ENCODE measurements at places on chromosomes 12 and 14.

DNA sequence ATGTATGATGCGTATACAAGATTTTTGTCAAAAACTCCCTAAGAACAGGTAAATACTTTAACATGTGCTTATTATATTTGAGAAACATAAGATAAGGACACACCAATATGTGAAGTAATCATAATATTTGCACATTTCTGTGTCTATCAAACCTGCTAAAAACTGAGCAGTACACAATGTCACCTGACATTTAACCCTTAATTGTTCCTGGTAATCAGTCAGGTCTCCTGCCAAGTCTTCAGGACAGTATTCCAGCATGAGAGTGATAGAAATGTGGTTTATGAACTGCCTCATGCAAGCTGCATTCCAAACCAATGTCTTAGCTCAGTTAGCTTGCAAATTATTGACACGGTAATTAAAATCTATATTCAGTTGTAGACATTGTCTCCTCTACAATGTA lies 4.2 kb downstream of the SOX5 start:
- no peak for DNase-seq

DNA sequence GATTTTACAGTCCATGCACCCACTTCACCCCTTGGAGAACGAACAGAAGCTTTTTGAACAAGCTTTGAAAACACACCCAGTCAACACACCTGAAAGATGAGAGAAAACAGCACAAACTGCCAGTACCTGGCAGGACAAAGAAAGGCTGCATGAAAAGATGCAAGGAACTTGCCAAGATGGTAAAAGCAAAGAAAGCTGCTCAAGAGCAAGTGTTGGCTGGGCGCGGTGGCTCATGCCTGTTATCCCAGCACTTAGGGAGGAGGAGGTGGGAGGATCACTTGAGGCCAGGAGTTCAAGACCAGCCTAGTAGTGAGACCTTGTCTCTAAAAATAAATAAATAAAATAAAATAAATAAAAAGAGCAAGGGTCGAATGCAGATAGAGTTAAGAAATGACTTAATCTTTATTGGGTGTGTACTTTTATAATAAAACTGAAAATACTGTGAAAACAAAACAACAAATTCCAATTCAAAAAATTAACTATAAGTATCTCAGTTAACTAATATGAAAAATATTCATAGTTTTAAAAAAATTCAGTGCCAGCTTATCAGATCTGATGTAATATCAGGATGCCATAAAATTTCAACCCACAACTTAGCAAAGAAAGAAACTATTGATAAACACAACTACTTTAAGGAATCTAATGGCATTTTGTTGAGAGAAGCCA lies 59.2 kb downstream of the HECTD4 start:
- DNase-seq: no peak

DNA sequence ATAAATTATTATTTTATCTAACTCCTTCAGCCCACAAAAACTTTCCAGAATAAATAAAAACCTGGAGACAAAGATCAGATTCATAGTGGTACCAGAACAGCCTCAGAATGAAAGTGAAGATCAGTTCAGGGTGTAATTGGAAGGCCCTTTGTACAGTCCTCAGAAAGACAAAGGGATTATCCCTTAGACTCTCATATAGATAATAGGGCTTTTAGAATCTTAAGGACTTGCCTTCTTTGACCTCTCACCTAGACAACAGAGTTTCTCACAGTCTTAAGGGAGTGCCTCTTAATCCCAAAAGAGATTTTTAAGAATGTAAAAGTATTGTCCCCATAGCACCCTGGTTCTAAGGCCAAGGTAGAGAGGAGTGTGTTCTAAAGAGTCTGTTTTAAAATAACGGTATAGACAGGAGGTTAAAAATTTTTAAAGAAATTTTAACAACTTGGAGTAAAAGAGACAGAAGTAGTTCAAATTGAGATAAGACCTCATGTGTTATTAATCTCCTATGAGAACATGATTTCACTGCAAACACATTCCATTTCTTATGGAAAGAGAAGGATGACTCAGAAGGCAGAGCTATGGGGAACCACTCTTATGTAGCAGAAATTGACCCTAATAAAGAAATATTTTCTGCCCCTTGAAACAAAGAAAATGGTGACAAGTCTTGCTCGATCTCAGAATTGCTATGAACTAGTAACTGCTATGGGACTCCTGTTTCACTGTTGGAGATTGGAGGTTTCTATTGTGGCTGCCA lies 24.2 kb upstream of the NOVA1 start:
- no peak for DNase-seq

DNA sequence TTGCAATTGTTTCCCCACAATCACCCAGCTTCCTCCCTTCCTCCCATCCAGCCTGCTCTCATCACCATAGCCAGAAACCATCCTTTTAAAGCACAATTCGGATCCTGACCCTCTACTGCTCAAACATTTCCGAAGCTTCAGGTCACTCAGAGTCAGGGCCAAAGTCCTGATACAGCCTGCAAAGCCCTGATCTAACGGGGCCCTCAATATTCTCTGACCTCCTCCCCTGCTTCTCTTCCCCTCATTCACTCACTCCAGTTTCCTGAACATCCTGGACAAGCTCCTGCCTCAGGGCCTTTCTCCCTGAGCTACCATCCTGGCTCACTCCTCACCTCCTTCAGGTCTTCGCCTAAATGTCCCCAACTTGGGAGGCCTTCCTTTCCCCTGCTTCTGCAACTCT lies 46.1 kb downstream of the PITPNM2 start:
- no peak for DNase-seq

DNA sequence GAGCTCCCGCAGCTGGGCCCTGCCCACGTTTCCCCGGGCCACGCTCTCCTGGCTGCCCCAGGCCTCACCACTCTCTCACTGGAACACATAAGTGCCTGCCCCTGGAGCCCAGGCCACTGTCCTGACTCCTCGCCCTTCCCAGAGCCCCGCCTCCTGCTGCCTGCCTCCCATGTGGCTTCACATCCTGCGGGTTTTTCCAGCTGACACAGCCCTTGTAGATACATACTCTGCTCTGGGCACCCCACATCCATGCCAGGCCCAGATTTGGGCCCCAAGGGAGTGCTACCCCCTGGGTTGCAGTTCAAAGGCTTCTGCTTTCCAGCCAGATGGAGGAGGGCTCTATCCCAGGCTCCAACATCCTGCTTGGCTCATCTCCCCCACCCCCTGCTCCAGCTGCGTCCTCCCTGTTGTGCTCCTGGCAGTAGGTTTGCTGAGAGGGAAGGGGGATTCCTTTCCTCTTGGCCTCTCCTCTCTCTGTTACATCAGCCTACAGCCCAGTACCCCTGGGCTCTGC lies 60.1 kb downstream of the TSPAN9 start:
- no peak for DNase-seq

- no peak for DNase-seq
Observed at GRCh38 chr12:31915446-31915845, 43.8 kb upstream of the RESF1 start.

DNA sequence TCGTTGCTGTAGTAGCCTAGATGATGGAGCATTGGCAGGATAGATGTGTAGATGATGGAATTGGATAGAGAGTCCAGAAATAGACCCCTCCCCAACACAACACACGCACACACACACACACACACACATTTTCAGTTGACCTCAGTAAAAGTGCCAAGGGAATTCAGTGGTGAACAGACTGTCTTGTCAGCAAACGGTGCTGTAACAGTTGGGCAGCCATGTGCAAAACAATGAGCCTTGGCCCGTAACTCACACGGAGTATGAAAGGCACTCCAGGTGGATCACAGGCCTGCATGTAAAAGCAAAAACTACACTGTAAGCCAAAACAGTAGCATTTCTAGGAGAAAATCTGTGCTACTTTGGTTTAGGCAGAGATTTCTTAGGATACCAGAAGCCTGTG lies 87.8 kb downstream of the DDX51 start:
- DNase-seq: no peak

DNA sequence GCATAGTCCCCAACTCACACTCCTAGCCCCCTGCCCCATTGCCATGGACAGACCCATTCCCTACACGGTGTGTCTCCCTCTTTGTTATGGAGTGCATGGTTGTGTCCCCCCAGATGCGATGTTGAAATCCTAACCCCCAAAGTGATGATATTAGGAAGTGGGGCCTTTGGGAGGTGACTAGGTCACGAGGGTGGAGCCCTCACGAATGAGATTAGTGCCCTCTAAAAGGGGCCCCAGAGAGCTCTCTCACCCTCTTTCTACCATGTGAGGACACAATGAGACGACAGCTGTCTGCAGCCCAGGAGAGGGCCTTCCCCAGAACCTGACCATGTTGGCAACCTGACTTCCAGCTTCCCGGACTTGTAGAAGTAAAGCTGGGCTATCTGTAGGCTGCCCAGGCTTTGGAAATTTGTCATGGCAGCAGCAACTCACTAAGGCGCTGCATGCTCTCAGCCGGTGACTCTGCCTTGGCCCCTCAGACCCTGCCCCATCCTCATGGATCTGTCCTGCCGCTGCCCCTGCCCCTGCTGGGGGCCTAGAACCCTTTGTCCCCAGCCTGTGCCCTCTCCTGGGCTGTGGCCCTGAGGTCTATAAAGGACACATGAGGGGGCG lies 318.1 kb upstream of the RTL1 start:
- no peak for DNase-seq

DNA sequence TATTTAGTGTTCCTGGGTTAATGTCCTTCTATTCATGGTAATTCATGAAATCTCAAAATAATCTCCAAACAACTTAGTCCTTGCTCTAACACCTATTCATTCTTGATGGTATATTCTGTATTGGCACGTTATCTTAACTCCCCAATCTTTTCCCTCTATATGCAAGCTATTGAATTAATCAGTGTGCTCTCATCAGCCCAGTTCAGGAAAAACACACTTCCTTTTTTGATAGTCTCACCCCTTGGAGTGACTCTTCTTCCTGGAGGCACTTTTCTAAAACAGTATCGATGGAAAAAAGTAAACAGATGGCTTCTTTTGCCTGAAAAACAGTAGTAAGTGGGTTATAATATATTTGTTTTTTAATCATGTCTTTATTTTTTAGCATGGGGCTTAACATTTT lies 28.6 kb downstream of the TULP3 start:
- no peak for DNase-seq

GRCh38 chr12:87020071-87020470 lies 763.9 kb upstream of the MGAT4C start:
- peak; percentile 0 for DNase-seq

DNA sequence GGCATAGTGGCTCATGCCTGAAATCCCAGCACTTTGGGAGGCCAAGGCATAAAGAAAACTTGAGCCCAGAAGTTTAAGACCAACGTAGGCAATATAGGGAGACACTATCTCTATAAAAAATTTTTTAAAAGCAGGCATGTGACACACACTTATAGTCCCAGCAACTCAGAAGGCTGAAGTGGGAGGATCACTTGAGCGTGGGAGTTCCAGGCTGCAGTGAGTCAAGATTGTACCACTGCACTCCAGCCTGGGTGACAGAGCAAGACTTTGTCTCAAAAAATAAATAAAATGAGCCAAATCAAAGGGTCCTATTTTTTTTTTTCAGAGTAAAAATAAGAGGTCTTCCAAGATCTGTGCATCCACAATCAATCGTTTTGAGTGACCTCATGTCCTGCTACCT lies 237.6 kb downstream of the SLC16A7 start:
- DNase-seq: no peak

- DNase-seq: peak; percentile 39
Observed at GRCh38 chr14:71070169-71070568, 162.9 kb downstream of the PCNX1 start.

GRCh38 chr14:75340921-75341320 lies 62.3 kb downstream of the FOS start:
- DNase-seq: no peak

DNA sequence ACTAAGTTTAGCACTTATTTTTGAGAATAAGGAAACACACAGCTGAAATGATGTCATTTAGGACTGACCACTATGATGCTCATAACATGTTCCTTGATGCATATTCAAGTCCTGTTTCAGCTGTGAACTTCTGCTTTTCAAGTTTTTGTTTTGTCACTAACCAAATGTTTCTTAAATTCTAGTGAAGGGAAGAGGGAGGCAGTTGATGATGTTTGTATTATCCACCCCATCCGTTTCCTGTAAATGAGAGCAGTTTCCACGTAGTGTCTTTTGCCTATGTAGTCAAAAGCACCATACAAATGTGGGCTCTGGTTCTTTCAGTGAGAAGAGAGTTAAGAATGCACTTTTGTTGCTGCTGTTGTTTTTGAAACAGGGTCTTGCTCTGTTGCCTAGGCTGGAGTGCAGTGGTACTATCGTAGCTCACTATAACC lies 491.8 kb downstream of the PCNX1 start:
- no peak for DNase-seq

All from HTR-8/SVneo (cell line).